ENCODE measurements at places on chromosomes 12 and 14.

DNA sequence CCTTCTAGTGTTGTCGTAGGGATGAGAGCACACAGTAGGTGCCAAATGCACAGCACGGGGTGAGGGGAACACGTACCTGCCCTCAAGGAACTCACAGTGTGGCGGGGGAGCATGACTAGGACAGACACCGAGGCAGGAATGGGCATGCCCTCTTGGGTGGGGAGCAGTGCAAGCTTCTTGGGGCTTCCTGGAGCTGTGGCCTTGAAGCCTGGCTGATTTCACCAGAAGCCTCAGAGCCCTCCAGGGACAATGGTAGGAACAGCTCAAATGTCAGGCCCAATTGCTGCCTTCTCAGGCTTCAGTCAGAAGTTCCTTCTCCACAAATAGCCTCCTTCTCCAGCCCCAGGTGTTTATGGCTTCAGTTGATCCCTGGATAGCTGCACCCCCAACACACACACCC is 43.4 kb downstream of the TEAD4 start:
- no peak for DNase-seq

DNA sequence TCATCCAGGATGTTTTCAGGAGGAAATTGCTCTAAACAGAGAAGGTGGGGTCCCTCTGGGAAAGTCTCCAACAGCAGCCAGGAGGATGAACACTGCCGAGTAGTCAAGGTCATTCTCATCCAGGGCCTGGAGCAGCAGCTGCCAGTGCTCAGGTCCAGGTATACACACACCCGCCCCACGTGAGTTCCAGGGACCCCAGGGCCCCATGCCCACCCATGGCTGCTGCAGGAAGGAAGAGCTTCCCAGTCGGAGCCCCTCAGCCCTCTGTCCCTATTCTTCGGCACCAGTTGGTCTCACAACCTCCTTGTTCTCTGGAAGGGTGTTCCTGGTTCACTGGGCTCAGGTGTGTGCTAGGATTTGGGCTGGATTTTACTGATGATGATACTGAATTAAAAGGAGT is 72.7 kb downstream of the ACTN1 start:
- no peak for DNase-seq

GRCh38 chr12:115583591-115583990 is 693.9 kb downstream of the MED13L start:
- DNase-seq = no peak

- DNase-seq = no peak
Observed at GRCh38 chr12:26271889-26272492, 76.6 kb downstream of the SSPN start.

- DNase-seq = no peak
Observed at GRCh38 chr12:3127832-3128231, 50.7 kb downstream of the TSPAN9 start.

GRCh38 chr14:90778571-90779255 is 37.5 kb downstream of the TTC7B start:
- DNase-seq = no peak

DNA sequence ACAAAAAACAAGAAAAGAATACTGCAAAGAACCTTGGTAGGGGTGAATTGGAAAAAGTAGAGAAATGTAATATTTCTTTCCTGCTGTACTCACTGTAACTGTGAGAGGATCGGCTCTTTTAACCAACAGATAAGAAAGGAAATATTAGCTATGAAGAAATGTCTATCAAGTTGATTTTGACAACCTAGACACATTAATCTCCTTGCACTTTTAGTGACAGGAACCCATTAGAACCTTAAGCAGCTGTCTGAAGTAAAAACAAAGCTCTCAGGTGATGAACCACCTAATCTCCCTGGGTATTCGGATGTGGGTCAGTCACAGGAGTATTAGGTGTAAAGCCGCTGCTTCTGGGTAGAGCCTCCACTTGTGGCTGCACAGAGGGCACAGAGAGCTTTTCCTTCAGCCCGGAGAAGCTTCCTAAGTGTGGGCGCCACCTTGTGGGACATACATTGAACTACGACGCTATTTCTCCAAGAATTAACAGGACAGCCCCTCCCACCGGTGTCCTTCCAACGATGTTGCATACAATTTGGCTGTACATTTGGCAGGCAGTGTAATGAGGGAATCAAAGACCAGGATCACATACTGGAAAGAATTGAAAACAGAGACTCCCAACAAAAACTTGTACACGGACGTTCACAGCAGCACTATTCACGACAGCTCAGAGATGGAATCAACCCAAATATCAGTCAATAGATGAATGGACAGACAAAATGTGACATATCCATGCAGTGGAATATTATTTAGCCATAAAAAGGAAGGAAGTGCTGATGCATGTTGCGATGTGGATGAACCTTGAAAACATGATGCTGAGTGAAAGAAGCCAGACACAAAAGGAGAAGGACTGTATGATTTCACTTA is 28.9 kb upstream of the MAPKAPK5 start:
- DNase-seq = peak; percentile 89

DNA sequence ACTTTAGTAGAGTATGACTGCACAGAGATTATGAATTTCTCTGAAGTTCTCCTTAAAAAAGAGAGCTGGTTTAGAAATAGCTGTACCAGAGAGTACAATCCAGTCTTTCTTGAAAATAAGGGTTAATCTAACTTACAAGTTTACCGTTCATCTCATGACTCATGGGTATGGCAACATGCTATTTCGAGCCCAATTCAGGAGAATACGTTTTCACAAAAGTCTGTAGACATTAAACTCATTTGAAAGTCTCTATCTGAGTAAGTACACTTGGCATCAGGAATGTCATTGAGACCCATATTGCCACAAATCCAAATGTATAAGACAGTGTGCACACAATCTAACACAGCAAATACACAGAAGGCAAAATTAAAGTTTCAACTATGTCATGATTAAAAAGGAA is 160.5 kb downstream of the PIK3C2G start:
- DNase-seq = no peak

DNA sequence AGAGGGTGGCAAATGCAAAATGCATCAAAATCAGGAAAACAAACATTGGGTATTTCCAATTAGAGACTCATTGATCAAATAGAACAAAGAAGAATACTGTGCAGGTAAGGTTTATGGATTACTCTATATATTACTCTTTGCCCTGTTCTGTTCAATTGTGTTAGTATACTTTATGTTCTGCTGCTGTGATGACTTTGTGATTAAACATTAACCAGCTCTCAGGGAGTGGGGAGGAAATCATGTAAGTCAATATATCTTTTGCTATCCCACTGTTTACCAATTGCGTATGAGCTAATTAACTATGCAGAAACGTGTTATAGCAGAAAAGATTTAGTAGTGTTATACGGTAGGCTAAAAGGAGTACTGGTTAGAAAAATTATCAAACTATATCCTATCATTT is 129.4 kb downstream of the PDE3A start:
- no peak for DNase-seq

- no peak for DNase-seq
Observed at GRCh38 chr12:38490073-38490472, 173.5 kb downstream of the ALG10B start.

DNA sequence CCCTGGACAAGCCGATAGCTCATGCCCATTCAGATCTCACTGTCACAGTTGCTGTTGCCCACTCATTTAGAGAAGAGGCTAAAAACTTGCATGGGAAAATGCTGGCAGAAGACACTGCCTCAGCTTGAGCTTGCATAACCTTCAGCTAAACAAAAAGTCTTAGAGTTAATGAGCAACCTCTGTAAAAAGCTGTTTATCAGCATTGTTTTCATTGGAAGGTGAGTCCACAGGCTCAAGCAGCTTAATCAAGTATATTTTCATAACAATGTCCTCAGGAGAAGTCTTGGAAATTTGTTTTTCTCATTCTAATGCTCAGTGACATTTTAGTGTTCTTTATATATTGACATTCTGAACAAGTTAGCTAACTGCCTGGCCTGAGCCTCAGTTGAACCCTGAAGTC is 872.9 kb downstream of the TMTC2 start:
- DNase-seq = no peak

- DNase-seq = no peak
Observed at GRCh38 chr14:76121089-76121748, 30.5 kb upstream of the GPATCH2L start.

DNA sequence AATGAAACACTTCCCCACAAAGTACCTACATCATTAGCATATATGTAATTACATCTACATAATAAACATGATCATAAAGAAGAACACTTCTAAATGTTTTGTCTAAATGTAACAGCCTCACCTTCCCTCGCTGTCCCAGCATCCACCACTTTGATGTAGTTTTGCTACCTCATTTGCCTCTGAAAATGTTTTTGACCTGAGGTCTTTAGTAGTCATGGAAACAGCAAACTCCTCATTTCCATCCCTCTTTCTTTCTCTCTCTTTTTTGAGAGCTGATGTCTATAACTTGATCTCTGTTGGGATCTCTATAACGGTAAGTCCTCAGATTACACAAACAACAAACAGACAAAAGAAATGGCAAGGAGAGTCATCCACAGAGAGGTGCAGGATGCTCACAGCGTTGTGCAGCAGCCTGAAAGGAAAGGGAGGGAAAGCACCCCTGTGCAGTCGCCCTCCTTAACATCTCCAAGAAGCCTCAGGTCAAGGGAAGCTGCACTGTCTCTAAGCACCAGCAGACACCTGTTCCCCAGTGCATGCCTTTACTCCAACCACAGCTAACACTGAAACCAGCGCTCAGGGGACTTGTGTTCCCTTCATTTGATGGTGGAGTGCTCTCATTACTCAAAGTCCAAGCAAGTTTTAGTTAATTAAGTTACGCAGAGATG is 268.7 kb downstream of the TMEM132D start:
- no peak for DNase-seq

DNA sequence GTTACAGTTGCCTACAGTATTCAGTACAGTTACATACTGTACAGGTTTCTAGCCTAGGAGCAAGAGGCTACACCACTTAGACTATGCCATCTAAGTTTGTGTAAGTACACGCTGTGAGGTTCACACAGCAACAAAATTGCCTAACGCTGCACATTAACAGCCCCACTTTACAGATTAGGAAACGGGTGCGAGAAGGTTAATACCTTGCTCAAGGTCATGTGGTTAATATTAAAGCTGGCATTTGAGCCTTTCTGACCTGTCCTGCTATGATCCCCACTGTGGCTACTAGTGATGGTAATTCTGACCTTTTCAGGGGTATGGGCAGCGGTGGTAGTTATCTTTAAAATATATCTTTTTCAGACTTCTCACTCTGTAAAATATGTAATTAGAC is 20.9 kb downstream of the ACVR1B start:
- DNase-seq = no peak

- DNase-seq = peak; percentile 54
Observed at GRCh38 chr14:95523815-95524448, 7.5 kb upstream of the SYNE3 start.

DNA sequence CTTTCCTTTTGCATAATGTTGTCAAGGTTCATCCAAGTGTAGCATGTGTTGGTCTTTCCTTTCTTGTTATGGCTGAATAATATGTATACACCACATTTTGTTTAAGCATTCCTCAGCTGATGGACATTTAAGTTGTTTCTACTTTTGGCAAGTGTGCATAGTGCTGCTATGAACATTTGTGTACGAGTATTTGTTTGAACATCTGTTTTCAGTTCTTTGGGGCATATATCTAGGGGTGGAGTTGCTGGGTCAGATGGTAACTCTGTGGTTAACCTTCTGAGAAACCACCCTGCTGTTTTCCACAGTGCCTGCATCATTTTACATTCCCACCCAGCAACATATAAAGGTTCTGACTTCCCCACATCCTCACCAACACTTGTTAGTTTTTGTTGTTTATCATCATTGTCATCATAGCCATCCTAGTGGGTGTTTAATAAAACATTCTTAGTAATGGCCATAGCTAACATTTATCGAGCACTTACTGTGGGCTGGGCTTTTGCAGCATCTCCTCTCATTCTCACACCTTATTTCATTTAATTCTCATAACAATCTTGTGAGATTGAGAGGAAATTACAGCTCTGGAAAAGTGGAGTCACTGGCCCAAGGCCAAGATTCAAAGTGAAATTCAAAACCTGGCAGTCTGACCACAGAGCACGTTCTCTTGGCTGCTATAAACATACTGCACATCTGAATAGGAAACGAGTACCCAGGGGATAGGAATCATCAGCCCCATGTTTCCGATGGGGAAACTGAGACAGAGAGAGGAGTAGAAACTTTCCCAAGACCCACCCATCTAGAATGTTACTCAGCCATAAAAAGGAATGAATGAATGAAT is 193.6 kb downstream of the KSR2 start:
- no peak for DNase-seq

DNA sequence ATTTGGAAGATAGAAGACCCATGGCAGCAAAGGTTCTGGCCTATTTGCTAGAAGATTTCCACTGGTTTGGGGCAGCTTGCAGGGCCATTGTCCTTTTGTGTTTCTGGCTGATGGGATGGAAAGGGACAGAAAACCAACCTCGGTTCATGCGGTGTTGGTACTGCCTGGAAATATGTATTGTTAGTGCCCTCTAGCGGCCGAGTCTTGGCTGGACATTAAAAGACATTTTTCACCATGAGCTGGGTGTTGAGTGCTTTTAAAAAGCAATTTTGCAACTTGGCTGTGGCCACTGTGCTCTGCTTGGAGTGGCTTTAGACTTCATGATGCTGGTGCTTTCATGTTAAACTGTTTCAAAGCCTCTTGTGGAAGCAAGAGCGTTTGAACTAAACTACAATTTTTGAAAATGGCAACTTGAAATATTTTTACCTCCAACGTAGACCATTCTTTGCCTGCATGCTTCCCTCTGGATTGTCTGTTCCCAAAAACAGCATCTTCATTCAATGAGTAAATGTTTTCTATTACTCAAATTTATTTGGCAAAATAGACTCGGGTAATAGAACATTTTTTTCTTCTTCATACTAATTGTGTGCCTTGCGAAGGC is 102.7 kb upstream of the TBX5 start:
- DNase-seq = peak; percentile 66

- DNase-seq = no peak
Observed at GRCh38 chr12:95529693-95530225, 21.5 kb downstream of the USP44 start.

- DNase-seq = no peak
Observed at GRCh38 chr14:58566979-58567378, 70.8 kb upstream of the DACT1 start.

GRCh38 chr12:10497602-10498001 is 8.1 kb upstream of the EIF2S3B start:
- no peak for DNase-seq

DNA sequence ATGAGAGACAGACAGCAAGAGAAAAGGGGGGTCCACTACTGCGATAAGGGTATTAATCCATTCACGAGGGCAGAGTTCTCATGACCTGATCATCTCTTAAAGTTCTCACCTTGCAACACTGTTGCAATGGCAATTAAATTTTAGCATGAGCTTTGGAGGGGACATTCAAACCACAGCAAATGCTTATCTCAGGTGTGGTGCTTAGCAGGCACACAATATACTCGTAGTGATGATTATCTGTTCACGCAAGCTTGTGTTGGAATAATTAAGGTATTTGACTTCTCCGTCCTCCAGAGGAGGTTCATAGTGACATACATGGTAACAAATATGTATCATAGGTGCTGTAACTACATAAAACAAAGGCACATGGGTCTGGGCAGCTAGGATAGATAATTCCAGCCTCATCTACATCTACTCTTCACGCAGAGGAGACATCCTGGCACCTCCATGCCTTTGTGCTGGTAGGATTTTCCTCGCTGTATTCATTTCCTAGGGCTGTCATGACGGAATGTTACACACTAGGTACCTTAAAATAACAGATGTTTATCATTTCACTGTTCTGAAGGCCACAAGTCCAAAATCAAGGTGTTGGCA is 221.2 kb downstream of the RBM19 start:
- DNase-seq = no peak

Measured in K562 (cell line).